ENCODE measurements at places on chromosomes 7 and 10.
A peak's percentile ranks its signal among the peaks of the same experiment; 100 is the strongest.

DNA sequence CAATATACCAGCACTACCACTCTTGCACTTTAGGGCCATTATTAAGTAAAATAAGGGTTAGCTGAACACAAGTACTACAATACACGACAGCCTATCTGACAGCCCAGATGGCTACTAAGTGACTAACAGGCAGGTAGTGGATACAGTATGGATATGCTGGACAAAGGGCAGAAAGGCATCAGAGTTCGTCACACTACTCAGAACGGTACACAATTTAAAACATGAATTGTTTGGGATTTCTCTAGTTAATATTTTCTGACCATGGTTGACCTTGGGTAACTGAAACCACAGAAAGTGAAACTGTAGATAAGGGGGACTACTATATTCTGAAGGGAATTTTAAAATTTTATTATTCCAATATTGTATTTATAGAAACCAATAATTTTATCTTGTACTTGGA lies 101.3 kb upstream of the SKAP2 start:
- DNase-seq: no peak

DNA sequence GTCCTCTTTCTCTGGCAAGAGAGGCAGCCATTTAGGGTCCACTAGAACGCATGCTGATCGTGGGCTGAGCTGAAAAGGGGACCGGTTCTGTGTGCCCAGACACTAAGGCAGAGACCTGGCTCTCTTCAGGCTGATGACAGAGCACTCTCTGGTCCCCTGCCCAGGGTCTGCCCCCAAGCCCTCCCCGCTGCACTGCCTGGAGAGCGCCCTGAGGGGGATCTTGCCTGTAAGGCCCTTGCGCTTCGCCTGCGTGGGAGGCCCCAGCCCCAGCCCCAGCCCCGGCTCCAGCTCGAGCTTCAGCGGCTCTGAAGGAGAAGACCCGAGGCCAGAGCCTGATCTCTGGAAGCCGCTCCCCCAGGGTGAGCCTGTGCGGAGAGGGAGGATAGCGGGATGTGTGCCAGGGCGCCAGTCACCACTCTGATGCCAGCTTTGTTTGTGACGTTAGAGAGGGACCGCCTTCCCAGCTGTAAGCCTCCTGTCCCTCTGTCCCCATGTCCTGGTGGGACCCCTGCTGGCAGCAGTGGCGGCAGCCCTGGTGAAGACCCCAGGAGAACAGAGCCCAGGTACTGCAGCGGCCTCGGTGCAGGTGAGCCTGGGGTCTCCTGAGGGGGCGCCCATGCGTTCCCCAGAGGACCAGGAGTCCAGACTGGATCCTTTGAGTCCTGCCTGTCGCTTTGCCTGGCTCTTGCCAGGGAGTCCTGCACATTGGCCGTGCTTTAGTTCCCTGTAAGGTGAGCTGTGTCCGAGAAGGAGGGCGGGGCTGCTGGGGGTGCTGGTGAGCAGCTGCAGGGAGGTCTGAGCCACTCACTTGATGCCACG lies 43.2 kb downstream of the ZNF467 start:
- DNase-seq: peak; percentile 72

DNA sequence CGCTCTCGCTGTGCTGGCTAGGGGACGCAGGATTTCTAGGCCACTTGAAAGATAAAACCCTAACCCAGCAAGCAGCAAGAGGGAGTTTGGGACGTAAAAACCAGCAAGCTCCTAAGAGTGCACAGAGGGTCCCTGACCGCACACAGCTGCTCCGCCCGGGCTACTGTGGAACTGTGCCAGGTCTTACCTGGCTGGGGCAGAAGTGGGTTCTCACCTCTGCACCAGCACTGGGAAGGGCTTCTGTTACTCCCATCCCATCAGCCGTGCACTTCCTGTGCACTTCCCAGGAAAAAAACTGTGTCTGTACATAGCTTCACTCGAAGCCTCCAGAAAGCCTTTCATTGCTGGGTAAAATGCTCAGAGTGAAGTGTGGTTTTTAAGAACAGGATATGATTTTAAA lies 45.9 kb upstream of the PTF1A start:
- DNase-seq: no peak

GRCh38 chr7:114720725-114721124 lies 201.2 kb upstream of the MDFIC start:
- no peak for DNase-seq

DNA sequence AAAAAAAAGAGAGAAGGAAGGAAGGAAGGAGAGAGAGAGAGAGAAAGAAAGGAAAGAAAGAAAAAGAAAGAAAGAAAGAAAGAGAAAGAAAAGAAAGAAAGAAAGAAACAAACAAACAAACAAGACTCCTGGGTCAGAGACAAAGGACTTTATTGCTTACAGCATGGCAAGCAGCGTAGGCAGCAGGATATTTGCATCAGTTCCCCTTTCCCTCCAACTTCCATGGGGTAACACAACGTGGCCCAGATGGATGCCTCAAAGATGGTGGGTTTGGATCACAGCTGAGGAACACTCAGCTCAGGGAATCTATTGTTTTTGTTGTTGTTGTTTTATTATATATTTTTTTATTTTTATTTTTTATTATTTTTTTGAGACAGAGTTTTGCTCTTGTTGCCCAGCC lies 128.5 kb upstream of the VKORC1L1 start:
- DNase-seq: no peak

DNA sequence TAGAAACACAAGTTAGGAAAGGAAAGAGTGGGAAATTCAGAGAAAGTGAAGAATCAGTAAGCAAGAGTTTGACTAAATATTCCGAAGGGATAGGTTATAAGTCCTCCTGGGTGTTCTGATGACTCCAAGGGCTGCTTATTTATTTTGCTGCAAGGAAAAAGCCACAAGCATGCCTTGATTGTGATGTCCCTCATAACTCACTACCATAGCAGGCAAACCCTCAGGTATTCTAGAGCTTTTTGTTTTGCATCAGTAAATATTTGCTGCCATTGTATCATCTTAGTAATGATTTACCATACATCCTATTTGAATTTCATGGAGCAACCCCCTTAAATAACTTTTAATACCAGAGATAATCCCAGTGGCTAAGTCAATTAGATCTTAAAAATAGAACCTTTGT lies 688.1 kb downstream of the SUGCT start:
- DNase-seq: no peak

GRCh38 chr7:108057951-108058481 lies 55.1 kb upstream of the LAMB1 start:
- DNase-seq: no peak

DNA sequence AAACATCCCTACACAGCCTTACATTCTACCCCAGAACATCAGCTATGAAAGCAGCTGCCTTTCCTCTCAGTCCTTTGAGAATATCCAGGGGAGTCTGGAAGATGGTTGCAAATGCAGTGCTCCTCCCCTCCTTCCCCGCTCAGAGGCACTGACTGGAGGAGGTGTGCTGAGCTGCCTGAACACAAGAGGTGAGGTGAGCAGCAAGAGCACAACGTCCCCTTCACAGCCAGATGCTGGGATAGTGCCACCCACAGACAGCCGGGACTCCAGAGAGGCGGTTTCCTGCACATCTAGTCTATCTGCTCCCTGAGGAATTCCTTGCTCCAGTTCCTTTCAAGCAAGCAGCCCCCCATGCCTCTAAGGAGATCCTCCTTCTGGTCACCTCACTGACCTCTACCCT lies 74.2 kb downstream of the EZH2 start:
- no peak for DNase-seq

- no peak for DNase-seq
Measured at GRCh38 chr10:70956029-70956759, 67.8 kb upstream of the PCBD1 start.

DNA sequence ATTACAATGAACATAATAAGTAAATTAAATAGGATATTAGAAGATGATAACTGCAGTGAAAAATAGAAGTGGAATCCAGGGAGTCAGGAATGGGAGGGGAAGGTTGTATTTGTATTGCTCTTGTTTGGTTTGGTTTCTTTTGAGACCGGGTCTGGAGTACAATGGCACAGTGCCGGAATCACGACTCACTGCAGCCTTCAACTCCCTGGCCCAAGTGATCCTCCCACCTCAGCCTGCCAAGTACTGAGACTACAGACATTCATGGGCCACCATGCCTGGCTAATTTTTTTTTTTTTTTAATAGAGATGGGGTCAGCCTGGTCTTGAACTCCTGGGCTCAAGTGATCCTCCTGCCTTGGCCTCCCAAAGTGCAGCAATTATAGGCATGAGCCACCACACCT lies 59.9 kb upstream of the LRRC4 start:
- DNase-seq: no peak

DNA sequence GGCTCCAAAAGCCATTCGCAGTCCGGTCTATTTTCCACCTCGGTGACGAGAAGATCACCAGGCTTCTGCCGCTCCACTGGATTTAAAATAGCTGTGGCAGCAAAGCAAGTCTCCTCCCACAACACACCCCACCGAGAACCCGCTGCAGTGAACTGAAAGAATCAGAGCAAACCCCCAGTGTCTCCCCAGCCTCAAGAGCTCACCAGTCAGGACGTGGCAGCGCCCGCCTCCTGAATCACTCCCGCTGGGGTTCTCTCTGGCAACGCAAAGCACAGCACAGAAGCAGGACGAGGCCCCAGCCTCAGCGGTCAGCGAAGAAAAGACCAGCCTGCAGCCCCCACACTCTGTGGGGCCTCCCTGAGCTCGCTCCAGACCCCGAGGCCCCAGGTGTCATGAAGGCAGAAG lies 126.1 kb upstream of the PPP2R2D start:
- DNase-seq: no peak

- no peak for DNase-seq
Measured at GRCh38 chr10:95211606-95212279, 17.7 kb downstream of the ACSM6 start.

- DNase-seq: no peak
Measured at GRCh38 chr7:98811299-98811698, 58.5 kb downstream of the TMEM130 start.

DNA sequence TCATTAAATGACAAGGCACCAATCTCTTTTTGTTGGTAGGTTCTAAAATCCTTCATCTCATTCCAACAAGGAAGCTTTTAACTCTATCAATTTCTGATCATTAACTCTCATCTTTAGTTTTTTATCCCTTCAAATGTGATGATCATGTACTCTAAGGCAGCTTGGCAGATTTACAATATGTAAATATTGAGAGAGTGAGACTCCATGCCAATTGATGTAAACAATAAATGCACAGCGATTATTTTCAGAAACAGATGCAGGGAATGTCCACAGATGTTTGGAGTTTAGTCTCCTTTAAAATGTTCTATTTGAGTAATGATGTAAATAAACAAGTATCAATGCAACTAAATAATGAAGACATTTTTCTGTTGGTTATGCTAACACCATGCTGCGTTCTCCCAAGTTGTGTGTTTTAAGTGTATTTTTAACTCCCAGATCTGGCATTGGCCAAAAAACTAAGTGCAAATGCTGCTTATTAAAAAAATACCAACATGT lies 213.8 kb downstream of the AHR start:
- DNase-seq: no peak

DNA sequence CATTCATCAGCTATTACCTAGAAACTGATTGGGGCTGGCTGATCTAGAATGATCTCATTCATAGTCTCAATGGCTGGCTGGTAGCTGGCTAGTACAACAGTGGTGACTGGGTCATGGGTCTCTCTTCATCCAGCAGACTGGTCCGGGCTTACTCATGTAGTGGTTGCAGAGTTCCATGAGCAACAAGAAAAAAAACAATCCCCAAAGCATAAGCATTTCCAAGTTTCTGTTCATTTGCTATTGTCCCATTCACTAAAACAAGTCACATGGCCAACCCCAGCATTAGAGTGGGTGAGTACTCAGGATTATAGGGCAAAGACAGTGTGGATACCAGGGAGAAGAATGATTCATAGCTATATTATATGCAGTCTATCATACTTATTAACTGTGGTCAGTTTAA lies 85.2 kb upstream of the SEMA3C start:
- DNase-seq: no peak

DNA sequence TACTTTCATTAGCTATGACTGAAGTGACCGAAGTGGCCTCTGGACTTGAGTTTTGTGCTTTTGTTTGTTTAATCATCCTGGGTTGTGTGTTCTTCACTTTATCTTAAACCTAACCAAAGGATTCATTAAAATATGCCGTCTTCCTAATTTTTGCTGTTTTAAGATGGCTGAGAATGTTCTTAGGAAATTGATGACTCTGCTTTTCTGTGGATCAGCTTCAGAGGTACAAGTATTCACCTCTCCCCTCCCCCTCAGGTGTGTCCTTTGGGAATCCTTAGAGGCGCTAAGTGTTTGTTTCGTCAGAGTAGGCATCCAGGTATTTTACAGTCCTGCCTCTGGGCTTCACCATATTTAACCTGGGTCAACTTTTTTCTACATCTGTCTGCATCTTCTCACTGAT lies 1.1 kb downstream of the CCDC126 start:
- no peak for DNase-seq

- DNase-seq: no peak
Measured at GRCh38 chr7:29350351-29350750, 155.8 kb downstream of the CHN2 start.

DNA sequence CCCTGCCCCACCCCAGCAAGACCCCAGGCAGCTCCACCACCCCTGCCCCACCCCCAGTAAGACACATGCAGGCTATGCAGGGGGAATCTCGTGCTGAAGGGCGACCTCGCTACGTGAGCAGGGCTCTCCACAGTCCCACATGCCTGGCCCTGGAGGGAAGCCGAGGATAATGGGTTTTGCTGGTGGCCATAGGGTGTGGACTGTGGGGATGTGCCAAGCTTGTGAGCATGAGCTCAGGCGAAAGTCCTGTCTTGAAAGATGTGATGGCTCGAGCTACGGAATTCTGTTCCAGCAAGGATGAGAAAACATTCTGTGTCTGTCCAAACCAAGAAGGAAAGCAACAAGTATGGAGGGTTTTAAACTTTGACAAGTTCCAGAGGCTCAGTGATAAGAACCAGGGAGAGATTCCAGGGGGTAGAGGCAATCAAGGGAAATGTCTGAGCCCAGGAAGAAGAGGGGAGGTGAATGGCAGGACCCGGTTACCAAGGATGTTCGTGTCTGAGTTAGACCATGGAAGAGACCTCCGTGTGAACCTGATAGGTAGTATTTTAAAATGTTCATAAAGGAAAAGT lies 63.1 kb downstream of the PYROXD2 start:
- DNase-seq: no peak

- DNase-seq: no peak
Measured at GRCh38 chr10:97393034-97393573, 8.0 kb downstream of the RRP12 start.

- DNase-seq: peak; percentile 68
Measured at GRCh38 chr10:35563261-35563891, 41.8 kb upstream of the GJD4 start.

GRCh38 chr10:98167191-98167590 lies 32.7 kb downstream of the R3HCC1L start:
- DNase-seq: no peak

- peak; percentile 81 for DNase-seq
Measured at GRCh38 chr7:151232917-151233701, 826 bp downstream of the CHPF2 start.

GRCh38 chr7:55053651-55054571 lies 35.1 kb downstream of the EGFR start:
- peak; percentile 69 for DNase-seq
